Muscle of arm (tissue), 14 donors: ENCODE measurements at places on chromosomes 1 and 21. TPM values are rescaled to one million over a fixed set of nuclear protein-coding genes. Genes with fewer than 3 reads are reported as not detected.

GRCh38 chr1:226666164-226666506 is 72.9 kb downstream of the ITPKB start:
- no peak for DNase-seq

LCE2A gene
- not detected for polyA plus RNA-seq

- no peak for DNase-seq
Observed at GRCh38 chr1:10525208-10525607, 50.5 kb downstream of the PEX14 start.

FGR gene
- not detected for polyA plus RNA-seq

GRCh38 chr1:84366786-84367185 is 31.5 kb upstream of the DNASE2B start:
- DNase-seq, result no peak

DNA sequence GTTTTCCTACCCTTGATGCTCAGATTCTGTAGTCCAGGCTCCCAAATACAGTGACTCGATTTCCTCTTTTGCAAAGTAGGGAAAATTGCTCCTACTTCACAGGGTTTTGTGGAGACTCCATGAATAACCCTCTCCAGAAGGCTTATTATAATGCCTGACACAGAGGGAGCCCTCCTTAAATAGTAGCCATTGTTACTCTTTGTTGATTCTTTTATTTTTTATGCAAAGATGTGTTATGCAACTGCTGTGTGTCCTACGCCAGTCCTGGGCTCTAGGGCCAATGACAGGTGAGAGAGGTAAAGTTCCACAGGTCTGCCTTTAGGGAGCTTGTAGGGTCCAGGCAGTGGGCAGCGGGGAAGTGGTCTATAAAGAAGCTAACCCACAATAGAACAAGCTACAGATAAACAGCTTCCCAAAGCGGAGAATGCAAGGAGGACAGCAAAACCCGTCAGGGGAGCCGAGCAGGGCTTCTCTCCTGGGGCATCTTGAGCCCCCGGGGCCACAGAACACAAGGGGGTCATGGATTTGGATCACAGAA is 1.5 kb downstream of the AADACL3 start:
- DNase-seq, result no peak

SYT14 gene
- polyA plus RNA-seq, result 2.1 TPM

ADAMTS1 gene
- 31.3 TPM for polyA plus RNA-seq

DNA sequence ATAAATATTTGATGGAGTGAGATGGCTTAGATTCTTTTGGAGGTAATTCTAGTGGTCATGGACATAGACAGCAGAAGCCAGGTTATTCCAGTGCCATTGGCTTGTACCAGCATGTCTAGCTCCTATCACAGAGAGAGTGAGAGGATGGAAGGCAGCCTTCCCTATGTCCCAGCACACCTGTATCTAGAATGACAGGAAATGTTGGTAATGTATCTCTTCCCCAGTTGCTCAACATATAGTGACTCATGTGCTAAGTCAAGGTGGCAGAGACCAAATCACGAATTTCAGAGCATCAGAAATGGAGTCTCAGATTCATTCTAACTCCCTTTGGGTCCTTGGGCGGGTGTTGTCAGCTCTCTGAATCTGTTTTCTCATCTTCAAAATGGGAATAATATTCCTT is 28.4 kb downstream of the METTL13 start:
- DNase-seq, result no peak

- no peak for DNase-seq
Observed at GRCh38 chr1:234135501-234135900, 231.0 kb downstream of the SLC35F3 start.

DNA sequence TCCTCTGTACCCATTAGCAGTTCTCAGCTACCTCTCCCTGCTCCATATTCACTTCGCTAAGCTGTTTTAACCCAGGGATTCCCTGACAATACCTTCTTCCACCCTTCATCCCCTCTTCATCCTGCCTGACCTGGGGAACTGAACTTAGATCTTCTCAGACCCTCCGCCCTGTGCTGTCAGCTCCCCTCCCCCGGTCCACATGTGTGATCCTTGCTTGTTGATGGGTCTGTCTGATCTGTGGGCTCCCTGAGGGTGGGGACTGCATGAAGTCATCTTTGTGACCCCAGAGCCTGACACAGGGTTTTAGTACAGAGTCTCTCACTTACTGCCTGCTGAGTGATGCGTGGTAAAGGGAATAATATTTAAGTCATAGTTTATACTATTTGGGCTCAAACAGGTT is 11.8 kb downstream of the CHAF1B start:
- DNase-seq, result no peak

ZBTB17 gene
- 22.8 TPM for polyA plus RNA-seq

DNA sequence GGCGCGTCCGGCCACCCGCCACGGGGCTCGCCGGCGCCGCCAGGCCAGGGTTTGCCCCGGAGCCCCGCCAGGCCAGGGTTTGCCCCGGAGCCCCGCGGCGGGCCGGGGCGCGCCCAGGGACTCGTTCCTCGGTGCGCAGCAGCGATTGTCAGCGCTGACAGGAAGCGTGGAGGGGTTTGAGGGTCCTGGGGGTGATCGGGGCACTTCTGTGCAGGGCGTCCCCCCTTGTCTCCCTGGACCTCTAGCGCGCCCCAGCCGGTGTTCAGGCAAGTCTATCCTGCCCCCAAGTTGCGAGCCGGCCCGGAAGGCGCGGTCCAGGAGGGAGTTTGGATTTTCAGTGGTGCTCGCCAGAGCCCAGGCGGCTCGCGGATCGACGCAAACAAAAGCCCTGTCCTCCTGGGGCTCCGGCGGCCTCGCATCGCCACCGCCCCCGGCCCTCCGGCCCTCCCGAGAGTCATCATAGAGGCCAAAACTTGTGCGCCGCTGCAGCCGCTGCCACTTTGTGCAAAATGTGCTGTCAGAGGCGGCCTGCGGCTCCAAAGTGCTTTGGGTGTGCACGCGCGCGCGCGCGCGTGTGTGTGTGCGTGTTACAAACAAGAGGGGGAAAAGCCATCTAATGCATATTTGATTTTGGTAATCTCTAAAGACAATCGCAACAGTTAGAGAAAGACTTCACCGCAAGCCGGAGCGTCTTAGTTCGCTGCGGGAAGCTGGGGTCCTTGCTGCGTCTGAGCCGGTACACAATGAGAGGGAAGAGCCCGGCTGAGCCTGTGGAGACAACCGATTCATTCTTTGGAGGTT is 1.0 kb downstream of the ROR1 start:
- peak; percentile 65 for DNase-seq

DNA sequence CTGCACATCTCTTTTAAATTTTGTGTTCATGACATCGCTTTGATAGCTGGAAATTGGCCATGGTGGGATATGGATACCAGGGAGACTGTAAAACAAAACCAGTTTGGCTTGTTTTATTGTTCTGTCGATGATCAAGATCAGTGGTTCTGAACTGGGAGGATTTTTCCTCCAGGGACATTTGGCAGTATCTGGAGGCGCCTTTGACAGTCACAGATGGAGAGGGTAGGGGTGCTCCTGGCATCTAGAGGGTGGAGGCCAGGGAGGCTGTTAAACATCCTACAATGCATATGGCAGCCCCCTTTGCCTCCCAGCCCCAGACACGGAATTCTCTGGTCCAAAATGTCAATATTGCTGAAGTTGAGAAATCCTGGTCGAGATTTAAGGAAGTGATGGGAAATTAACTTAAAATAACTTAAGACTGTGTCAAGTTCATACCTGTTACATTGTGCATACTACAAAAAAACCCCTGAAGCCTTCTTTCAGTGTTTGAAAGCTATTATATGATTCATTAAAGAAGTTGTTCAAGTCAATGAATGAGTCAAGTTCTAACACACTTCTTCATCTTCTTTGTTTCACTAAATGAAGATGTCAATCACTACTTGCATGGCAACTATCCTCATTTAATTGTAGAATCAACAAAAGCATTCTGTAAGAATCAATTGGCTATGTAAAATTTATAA is 150.9 kb downstream of the KCNJ6 start:
- DNase-seq, result no peak

CAPZB gene
- polyA plus RNA-seq, result 242 TPM
